Hypothalamus (tissue), 51 donors: ENCODE measurements at places on chromosomes 4 and X.

GRCh38 chr4:7540654-7541413 lies 106.1 kb upstream of the PSAPL1 start:
- no peak for DNase-seq

- no peak for DNase-seq
Measured at GRCh38 chrX:70423936-70424675, 992 bp downstream of the GDPD2 start.

DNA sequence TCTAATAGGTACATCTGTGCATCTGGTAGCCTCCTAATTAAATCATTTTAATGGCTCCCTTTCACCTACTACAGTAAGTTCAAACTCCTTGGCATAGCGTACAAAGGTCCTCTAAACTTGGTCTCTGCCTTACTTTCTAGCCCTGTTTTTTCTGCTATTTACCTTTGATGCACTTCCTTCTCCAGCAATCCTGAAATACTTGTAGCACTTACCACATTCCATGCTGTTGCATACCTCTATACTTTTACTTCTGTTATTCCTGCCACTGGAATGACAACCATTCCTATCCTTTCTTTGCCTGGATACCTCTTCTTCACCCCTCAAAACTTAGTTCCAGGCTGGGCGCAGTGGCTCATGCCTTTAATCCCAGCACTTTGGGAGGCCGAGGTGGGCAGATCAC lies 56.6 kb upstream of the LHFPL1 start:
- no peak for DNase-seq

GRCh38 chrX:85504381-85504780 lies 124.9 kb upstream of the POF1B start:
- no peak for DNase-seq

DNA sequence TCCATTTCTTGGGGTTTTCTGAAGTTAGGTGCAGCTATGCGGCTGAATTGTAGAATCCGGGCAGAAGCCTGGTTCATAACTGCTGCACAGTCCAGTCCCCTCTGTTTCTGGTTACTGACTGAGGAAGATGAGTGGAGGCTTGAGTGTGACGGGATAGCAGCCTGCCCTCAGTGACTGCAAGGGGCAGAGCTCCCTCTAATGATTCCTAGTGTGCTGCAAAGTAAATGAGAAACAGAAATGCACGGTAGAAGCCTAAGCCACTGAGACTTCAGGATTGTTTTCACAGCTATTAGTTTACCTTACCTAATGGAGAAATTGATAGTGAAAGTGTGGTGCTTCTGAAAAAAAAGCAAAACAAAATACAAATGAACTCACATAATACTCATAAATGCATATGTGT lies 189.2 kb downstream of the GPM6A start:
- DNase-seq = no peak

DNA sequence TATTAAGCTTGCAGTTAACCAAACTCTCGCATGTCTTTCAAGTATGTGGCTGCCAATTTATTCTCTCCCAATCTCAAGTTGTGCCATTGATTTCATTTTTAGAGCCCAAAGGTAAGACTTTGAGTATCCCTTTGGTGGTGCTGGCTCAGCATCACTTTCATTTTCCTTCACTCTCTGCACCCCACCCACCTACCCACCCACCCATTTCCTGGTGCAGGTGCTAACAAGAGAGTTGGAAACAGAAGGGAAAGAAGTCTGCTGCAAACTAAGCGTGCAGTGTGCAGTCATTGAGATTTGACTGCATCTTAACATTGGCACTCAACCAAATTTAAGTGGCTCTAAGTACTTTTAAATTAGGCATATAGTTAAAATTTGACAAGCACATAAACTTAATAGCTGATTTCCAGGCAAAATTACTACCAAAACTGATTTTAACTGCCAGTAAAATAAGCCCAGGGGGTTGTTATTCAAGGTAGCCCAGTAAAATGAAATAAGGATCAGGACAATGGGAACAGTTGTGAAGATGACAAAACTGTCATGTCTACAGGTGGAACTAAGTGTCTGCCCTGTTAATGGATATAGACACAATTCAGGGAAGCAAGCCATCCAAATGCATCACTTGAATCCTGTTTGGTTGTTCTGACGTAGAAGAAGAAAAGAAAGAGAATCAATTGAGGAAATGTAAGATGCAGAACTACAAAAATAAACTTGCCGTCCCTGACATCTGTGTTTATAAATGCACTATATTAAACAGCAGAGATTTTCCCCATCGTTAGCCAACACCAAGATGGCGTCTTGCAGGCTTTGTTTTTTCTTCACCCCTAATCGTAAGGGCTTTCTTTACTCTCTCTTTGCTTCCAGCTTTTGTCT lies 184.2 kb downstream of the KDR start:
- DNase-seq = no peak

DNA sequence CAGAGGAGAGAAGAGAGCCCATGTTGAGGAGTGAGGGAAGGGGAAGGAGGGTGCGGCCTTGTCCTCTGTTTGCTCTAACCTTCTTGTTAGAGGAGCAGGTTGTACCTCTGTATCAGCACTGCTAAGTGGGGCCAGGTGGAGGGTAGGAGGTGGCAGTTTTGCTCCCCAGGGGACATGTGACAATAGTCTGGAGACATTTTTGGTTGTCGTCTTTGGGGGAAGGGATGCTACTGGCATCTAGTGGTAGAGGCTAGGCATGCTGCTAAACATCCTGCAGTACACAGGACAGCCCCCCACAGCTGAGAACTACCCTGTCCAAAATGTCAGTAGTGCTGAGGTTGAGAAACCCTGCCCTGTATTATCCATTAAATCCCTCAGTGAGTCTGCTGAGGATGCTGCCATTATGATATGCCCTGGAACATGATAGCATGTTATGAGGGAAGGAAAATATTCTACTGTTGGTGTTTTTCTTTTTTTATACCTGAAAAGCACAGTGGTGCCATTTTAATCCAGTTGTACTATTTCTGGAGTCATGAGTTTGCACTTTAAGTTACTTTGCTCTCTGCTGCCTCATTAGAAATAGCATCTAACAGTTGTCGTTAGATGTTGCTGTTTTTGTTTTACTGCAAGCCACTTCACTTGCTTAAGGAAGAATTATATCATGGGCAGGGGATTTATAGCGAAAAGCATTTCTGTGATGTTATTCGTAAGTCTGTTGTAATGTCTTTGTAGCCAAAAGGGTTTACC lies 90.6 kb downstream of the LRP2BP start:
- no peak for DNase-seq

GRCh38 chr4:179441596-179441995 lies 1999.4 kb upstream of the AGA start:
- no peak for DNase-seq

DNA sequence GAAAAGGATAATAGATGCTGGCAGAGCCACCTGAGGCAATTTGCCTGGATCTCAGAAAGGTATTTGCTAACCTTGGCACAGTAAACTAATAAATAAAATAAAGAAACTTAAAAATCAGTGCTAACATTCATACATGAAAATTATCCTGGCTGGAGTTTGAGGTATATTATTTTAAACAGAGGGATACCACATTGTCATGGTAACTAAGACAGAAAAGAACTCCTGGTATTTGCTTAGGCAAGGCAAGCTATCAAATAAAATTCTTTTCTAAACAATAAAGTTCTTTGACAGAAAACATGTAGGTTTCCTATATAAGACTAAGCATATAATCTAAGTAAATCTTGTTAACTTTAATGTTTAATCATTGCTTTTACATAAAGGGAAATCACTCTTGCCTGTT lies 218.8 kb downstream of the MAGEB17 start:
- no peak for DNase-seq
